ENCODE measurements at places on chromosomes 13 and 19.

DNA sequence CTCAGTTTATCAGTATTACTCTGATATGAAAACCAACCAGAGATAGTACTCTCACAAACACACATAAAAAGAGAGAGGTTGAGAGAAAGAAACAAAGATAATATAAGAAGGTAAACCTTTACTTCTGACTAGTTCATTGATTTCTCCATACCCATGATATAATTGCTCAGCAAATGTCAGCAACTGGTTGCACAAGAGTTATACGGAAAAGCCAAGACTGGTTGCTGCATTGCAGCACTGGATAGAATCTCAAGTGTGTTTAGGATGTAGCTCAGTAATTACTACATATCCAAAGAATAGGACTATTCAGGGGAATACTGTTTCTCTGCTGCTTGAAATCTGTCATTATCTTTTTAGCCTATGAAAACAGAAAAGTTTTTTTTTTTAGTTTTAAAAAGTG, 1332.8 kb downstream of the OLFM4 start:
- DNase-seq: no peak

DNA sequence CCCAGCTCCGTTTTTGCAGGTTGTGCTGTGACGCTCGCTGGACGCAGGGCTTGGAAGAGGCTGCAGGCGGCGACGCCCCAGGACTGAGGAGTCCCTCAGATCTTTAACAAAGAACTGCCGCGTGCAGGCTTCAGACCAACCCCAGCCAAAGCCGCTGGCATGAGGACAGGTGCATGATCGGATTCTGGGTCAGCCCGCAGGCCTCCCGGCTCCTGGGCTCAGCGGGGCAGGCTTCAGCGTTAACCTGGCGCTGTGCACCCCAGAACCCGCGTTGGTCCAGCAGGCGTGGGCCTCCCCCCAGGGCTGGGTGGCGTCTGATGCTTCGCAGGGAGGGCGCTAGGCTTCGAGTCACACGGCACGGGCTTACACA, 920 bp upstream of the TIMM13 start:
- DNase-seq: no peak

DNA sequence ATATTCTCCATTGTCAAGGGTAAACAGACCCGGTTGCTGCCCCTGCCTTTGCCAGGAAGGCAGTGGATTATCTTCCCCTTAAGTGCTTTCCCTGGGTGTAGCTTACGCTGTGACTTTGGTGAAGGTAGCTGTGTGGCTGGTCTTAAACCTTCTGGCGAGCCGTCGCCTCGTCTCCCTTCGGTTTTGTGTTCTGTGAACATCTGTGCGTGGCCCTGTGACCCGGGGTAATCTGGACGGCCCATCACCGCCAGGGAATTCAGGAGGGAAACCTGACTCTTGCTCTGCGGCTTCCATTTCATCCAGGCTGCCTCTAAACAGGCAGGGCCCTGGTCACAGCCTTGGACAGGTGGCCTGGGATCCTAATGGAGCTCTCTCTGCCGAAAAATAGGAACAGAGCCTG, 78.7 kb downstream of the SHISA2 start:
- DNase-seq: no peak

GRCh38 chr13:98772794-98773452, 20.5 kb upstream of the SLC15A1 start:
- no peak for DNase-seq

DNA sequence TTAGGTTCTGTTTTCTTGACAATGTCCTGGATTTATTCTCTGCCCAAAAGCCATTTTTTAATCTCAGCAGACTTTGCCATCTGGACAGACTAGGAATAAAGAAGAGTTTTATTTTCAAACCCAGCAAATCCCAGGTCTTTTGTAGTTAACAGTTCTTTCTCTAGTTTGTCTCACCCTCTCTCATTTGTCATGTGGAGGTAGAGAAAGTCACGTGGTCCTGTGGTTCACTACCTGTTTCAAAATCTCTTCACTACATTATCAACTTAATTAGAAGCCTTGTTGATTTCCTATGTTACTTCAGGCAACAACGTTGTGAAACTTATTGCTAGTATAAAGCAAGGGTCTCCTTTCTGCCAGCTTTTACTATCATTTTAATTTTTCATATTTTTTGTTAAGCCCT, 1222.6 kb downstream of the EFNB2 start:
- no peak for DNase-seq

All from GM19239 (cell line).